Globus pallidus (tissue), 1 donor: ENCODE measurements at places on chromosomes 6 and 20.

- DNase-seq = no peak
Observed at GRCh38 chr6:122472022-122472340, 374 bp upstream of the SERINC1 start.

DNA sequence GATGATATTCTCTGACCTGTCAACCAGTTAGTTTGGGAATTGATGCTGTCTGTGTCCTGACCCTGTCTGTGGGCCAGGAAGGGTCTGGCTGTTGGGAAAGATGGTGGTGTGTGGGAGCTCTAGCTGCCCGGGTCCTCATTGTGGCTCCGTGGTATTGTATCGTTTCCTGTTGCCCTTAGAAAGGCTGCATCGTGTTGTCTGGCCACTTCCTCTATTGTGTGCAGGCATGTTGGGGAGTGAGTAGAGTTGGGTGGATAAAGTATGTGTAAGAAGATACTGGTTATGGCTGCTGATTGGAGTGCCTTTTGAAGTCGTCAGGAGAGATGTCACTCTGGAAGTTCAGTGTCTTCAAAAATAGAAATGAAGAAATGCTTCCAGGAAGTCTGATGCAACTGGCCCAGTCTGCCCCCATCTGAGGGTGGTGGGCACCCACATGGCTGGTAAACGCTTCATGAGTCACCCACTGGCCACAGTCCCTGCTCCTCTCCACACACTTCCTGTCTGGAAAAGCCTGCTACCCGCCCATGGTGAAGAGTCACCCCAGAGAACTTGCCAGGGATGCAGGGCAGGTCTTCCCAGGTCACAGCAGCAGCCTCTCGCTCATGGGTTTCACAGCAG is 27.9 kb downstream of the PPARD start:
- peak; percentile 68 for DNase-seq

DNA sequence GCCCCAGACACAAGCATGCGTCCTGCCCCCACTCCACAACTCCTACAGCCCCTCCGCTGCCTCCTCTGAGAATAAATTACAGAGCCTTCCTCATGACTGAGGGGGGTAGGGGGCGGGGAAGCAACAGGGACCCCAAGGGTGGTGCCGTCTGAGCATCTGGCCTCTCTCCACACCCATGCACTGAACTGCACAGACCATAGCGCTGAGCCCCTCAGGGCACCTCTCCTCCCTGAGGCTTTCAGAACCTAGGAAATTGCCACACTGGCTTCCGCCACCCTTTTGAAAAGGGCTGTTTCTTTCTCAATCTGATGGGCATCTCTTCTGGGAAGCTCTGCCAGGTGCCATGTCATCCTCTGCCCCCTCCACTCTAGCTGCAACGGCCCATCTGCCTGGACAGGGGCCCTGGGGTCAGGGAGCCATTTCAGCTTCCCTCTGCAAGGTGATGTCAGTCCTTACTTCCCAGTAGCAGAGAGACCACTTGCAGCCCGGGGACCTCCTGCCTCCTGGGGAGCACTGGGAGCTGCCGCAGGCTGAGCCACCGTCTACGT is 2.5 kb downstream of the CST7 start:
- DNase-seq = no peak

DNA sequence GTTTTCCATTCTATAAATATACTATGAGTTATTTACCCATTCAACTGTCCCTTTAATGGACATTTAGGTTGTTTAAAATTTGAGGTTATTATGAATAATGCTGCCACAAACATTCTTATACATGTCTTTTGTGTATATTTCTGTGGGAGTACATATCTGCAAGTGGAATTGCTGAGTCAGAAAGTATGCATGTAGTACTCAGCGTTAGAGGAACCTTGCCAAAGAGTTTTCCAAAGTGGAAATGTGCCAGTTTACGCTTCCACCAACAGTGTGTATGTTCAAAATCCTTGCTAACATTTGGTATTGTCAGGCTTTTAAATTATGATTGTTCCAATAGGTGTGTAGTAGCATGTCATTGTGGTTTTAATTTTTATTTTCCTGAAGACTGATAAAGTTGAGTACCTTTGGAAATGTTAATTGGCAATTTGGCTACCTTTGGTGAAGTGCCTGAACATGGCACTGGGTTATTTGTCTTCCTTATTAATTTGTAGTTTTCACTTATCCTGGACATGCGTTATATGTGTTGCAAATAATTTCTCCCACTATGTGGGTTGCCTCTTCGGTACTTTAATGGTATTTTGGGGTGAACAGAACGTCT is 341.2 kb downstream of the CD83 start:
- DNase-seq = no peak

DNA sequence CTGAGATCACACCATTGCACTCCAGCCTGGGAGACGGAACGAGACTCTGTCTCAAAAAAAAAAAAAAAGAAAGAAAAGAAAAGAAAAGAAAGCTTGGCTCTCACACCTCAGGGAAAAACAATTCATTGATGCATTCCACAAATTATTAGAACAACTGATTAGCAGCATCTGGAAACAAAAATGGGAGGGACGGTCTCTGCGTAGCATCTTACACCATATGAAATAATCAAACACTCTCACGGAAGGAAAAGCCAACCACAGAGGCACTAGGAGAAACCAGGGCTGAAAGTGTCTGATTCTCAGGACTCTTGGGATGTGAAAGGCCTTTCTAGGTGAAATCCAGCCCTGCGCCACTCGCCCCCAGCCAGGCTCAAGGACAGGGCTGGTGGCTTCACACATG is 2.3 kb upstream of the HELZ2 start:
- no peak for DNase-seq

DNA sequence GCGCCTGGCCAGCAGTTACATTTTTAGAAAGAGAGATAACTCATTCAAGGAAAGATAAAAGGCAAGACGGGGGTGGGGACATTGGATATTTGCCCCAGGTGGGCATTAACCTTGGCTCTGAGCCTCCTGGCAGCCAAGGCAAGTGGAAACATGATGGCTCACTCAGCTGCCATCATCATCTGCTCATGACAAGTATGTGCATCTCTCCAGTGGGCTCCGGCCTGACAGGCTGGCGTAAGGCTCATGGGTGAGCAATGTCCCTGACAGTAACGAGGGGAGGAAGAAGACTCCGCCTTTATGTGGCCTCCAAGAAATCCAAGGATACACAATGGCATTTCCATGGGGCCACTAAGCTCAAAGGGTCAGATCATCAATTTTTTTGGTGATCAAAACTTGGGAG is 13.3 kb downstream of the ANKRD60 start:
- DNase-seq = no peak

GRCh38 chr20:58308680-58309527 is 611 bp upstream of the RAB22A start:
- peak; percentile 48 for DNase-seq

DNA sequence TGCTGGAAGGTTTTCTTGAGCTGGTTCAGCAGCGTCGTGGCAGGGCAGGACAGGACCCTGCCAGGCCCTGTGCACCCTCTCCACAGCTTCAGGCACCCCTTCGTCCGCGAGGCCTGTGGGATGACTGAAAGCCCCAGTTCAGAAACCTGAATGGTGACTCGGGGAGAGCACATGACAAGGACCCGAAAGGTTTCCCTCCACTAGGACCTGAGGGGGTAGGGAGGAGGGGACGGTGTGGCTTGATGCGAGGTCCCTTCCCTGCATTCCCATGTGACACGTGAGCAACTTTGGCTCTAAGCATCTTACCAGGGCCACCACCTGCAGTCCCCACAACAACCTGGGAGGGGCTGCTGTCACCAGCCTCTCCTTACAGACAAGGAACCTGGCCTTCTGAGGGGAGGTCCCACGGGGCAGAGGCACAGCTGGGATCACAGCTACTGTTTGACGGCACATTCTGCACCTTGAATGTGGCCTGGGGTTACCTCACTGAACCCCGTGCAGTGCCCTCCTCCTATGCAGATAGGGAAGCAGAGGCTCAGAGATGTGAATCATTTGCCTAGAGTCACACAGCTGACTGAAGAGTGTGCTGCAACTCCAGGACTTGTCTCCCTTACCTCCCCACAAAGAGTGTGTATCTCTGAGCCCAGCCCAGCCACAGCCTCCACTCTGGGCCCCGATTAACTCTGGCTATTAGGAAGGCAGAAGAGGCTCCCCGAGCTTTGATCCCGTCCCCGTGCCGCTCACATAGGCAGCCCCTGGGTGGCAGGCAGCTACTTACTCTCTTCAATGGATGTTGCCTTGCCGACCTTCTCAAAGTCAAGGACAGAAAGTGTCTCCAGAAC is 84.6 kb downstream of the PTPN1 start:
- no peak for DNase-seq

DNA sequence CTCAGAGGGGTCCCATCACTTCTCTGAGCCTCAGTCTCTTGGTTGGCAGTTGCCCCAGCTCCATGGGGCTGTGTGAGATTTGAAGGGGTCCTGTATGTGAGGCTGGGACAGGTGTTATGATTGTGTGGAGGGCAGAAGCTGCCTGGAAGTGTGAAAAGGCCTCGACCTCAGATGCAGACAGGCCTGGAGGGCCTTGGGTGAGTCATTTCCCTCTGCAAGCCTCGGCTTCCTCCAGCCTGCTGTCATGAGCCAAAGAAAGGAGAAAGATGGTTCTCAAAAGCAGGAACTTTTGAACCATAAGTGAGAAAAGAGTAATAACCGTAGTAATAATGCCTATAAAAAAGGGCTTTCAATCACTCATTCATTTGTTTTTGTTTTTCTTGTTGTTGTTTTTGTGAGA is 37.5 kb downstream of the SNAI1 start:
- no peak for DNase-seq

GRCh38 chr20:53276143-53276542 is 304.0 kb downstream of the TSHZ2 start:
- no peak for DNase-seq

- DNase-seq = no peak
Observed at GRCh38 chr20:61974357-61974665, 91.4 kb downstream of the TAF4 start.

GRCh38 chr20:41394931-41395666 is 28.5 kb upstream of the EMILIN3 start:
- DNase-seq = no peak

- peak; percentile 4 for DNase-seq
Observed at GRCh38 chr6:1499777-1500176, 109.9 kb upstream of the FOXC1 start.

GRCh38 chr6:24089736-24090135 is 36.3 kb upstream of the NRSN1 start:
- no peak for DNase-seq

DNA sequence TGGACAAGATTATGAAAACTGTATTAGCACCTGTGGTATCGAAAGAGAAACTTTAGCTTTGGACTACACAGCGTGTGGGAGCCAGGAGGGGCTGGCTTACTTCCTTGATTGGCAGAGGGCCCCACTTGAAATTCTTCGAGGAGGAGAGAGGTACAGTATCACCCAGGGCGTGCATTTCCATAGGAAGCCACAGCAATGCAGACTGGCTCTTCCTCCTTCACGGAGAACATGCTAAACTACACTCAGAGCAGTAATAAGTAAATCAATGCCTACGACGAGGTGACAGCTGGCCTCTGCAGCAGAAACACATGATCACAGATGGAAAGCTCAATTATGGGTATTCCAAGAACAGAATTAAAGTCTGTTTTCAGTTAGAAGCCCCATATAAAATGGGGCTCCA is 44.2 kb downstream of the MYLK4 start:
- DNase-seq = no peak

DNA sequence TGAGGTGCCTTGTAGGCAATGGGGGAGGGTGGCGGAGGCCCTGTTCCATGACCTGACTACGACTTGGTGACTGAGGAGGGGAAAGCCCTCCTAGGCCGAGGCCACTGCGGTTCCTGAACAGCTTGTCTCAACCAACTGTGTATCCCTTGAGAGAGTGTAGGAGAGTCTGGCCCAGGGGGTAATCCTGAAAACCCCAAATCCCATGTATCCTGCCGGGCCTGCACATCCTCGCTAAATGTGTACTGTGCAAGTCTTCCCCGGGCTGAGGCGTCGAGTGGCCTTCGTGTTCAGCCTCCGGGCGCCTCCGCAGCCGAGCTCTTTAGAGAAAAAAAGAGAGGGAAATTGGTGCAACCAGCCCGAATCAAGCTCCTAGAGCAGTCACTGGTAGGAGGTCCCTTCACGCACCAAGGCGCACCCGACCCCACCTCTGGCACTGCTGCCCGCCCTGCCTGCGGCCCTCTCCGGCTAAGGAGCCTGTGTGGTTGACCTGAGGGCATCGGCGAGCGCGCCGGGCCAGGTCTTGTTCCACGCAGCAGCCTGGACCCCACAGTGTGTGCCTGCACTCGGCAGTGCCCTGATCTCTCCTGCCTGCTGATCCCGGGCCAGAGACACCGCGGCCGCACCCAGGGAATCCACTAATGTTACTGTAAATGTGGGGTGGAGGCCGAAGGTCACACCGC is 7.3 kb downstream of the SIM1 start:
- DNase-seq = no peak

- DNase-seq = no peak
Observed at GRCh38 chr20:19074828-19075516, 137.5 kb upstream of the SLC24A3 start.

DNA sequence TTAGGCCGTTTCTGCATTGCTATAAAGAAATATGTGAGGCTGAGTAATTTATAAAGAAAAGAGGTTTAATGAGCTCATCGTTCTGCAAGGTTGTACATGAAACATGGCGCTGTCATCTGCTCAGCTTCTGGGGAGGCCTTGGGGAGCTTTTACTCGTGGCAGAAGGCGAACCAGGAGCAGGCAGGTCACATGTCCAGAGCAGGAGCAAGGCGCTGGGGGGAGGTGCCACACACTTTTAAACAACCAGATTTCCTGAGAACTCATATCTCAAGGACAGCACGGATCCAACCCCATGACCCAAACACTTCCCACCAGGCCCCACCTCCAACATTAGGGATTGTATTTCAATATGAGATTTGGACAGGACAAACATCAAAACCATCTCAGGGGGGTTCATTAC is 6.4 kb upstream of the SLC13A3 start:
- DNase-seq = no peak

- no peak for DNase-seq
Observed at GRCh38 chr6:43090559-43090956, 14.4 kb downstream of the PTK7 start.

GRCh38 chr6:153129873-153130514 is 1.1 kb downstream of the RGS17 start:
- no peak for DNase-seq
